ENCODE measurements at places on chromosomes 6 and 20.

DNA sequence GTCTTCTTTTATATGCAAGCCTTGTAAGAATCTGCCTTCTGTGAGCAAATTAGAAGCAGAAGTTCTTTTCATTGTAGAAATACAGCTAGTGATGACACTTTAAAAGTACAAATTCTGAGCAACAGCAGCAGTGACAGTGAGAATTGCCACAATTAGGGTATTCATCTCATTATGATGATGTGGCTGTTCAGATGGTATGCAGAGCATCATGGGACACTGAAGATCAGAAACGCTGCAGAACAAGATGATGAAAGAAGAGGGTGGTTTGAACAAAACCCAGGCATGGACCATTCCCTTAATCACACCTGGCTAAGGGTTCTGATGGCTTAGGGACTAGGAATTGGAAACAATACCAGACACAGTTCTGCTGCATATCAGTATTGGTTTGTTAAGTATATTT is 312.7 kb upstream of the TBX18 start:
- no peak for DNase-seq

DNA sequence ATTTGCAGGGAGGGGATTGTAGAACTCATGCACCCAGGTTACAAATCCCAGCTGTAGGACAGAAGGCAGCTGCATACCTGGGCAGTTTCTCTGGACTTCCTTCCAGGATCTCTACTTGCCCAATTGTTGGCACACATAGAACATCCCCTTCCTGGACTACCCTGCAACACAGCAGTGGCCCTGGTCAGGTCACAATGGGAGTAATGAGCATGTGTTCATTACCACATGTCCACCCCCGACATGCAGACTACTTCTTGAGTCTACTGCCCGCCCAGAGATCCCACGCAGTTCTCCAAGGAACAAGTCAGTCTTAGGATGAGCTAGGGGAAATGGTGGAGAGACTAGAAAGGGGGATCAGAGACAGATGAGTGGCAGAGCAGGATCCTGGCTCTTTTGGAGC is 5.1 kb downstream of the PEX6 start:
- no peak for DNase-seq

DNA sequence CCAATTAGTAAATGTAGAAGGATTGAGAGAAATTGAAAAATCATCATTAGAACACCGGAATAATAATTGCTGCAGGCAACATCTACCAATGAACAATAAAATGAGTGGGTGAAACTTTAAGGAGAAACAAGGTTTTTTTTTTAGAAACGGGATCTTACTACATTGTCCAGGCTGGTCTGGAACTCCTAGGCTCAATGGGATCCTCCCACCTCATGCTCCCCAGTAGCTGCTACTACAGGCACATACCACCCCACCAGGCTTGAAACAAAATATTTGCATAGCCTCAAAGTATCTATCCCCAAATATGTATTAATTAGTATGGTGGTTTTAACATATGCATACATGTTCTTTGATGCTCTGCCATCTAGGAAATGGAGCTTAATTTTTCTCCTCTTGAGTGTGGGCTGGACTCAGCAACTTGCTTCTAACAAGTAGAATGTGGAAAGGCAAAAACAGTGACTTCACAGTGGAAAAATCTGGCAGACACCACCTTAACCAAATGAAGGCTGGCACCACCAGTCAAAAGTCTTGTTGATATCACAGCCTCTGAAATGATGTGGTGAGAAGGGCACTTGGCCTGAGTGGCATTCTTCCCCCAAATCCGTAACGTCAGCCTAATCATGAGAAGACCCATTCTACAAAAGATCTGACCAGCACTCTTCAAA is 12.1 kb downstream of the NRSN2 start:
- DNase-seq: no peak

- DNase-seq: no peak
Measured at GRCh38 chr20:23684261-23684660, 4.6 kb downstream of the CST4 start.

GRCh38 chr6:6620766-6621425 is 32.4 kb downstream of the LY86 start:
- DNase-seq: no peak
